ENCODE measurements at places on chromosomes 7 and 10. TPM values are rescaled to one million over a fixed set of nuclear protein-coding genes. Genes with fewer than 3 reads are reported as not detected.

Gene WAPL
- 33.8 TPM for total RNA-seq

Gene ITIH5
- 106 TPM for total RNA-seq

Gene GJD4
- not detected for total RNA-seq

Gene MACROH2A2
- 14.9 TPM for total RNA-seq

Gene FAM241B
- total RNA-seq: 6.3 TPM

Gene SLC18A3
- total RNA-seq: 2.5 TPM

Gene IRF5
- total RNA-seq: 15.3 TPM

Gene NODAL
- not detected for total RNA-seq

Gene WEE2
- total RNA-seq: not detected

Gene SCD
- total RNA-seq: 11.4 TPM

Gene ZNF425
- total RNA-seq: 3.9 TPM

Gene TMEM26
- 0.36 TPM for total RNA-seq

Gene ANKRD61
- total RNA-seq: not detected

Gene ORAI2
- total RNA-seq: 14.4 TPM

Gene EGFR
- 35.6 TPM for total RNA-seq

Gene PALD1
- 20.4 TPM for total RNA-seq

Gene CDH23
- total RNA-seq: 7.2 TPM

Gene SPDYE8
- total RNA-seq: not detected

Gene PIK3AP1
- 9.7 TPM for total RNA-seq

Gene ASB10
- total RNA-seq: not detected

Gene NACAD
- 8.9 TPM for total RNA-seq

Gene PLXNA4
- total RNA-seq: 3.4 TPM

Gene LAMB4
- total RNA-seq: not detected

Gene SFXN2
- total RNA-seq: 2.1 TPM

Gene PTPRN2
- total RNA-seq: 5.8 TPM

Gene OPTN
- total RNA-seq: 55.6 TPM

Gene NPTX2
- 13.8 TPM for total RNA-seq

Gene EN2
- not detected for total RNA-seq

Gene PPP1R3C
- 33.9 TPM for total RNA-seq

Gene TWIST1
- 4.4 TPM for total RNA-seq

Gene LIPA
- total RNA-seq: 35.7 TPM

Gene FXYD4
- total RNA-seq: not detected

Gene SLC13A1
- not detected for total RNA-seq

Gene WIPF3
- 0.81 TPM for total RNA-seq

Gene ACHE
- 5.7 TPM for total RNA-seq

Gene TMEM130
- 3.0 TPM for total RNA-seq

Gene GDF10
- 3.8 TPM for total RNA-seq

Gene ADO
- total RNA-seq: 18.5 TPM

Gene CALCR
- not detected for total RNA-seq

Gene CCM2
- total RNA-seq: 38.5 TPM

Gene GRID2IP
- not detected for total RNA-seq

Gene CLDN3
- total RNA-seq: 1.1 TPM

Gene ADGRA1
- under 0.01 TPM for total RNA-seq

Gene PNLIPRP2
- not detected for total RNA-seq

Gene MUC3A
- total RNA-seq: 3.0 TPM

Gene POMZP3
- 6.4 TPM for total RNA-seq

Gene C10orf67
- total RNA-seq: not detected

All from sigmoid colon (tissue), 7 donors.